ENCODE measurements at places on chromosomes 12 and 14. TPM values are rescaled to one million over a fixed set of nuclear protein-coding genes. Genes with fewer than 3 reads are reported as not detected.

GRCh38 chr14:73645248-73645610 is 443 bp downstream of the DNAL1 start:
- H3K4me3 ChIP-seq: peak overlapping the region; percentile 90
- H3K27ac ChIP-seq: peak overlapping the region; percentile 91
- H3K27me3 ChIP-seq: no peaks in the 10 kb centered on the region
- peaks cover 21% of the 10 kb centered on the region for H3K4me1 ChIP-seq

The GSC gene
- not detected for total RNA-seq

The FSCB gene
- total RNA-seq: not detected

GRCh38 chr12:111149299-111149698 is 219.6 kb downstream of the PHETA1 start:
- no peaks in the 10 kb centered on the region for H3K36me3 ChIP-seq
- no peak for DNase-seq
- H3K27me3 ChIP-seq: no peaks in the 10 kb centered on the region
- no peaks in the 10 kb centered on the region for H3K4me1 ChIP-seq
- no peak overlapping the region for H3K27ac ChIP-seq

DNA sequence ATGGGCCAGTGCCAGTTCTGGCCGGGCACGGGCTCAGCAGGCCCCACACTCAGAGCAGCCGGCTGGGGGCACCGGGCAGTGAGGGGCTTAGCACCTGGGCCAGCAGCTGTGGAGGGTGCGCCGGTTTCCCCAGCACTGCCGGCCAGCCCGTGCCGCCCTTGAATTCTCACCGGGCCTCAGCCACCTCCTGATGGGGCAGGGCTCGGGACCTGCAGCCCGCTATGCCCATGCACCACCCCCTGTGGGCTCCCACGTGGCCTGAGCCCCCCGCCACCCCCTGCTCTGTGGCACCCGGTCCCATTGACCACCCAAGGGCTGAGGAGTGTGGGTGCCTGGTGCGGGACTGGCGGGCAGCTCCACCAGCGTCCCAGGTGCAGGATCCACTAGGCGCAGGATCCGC is 15.4 kb upstream of the GTF2A1 start:
- no peak overlapping the region for H3K27ac ChIP-seq
- no peaks in the 10 kb centered on the region for H3K27me3 ChIP-seq
- H3K4me3 ChIP-seq: no peak overlapping the region
- DNase-seq: no peak
